ENCODE measurements at places on chromosomes 3 and 15. TPM values are rescaled to one million over a fixed set of nuclear protein-coding genes. Genes with fewer than 3 reads are reported as not detected.

FBXW12 gene
- total RNA-seq: 0.20 TPM

DNA sequence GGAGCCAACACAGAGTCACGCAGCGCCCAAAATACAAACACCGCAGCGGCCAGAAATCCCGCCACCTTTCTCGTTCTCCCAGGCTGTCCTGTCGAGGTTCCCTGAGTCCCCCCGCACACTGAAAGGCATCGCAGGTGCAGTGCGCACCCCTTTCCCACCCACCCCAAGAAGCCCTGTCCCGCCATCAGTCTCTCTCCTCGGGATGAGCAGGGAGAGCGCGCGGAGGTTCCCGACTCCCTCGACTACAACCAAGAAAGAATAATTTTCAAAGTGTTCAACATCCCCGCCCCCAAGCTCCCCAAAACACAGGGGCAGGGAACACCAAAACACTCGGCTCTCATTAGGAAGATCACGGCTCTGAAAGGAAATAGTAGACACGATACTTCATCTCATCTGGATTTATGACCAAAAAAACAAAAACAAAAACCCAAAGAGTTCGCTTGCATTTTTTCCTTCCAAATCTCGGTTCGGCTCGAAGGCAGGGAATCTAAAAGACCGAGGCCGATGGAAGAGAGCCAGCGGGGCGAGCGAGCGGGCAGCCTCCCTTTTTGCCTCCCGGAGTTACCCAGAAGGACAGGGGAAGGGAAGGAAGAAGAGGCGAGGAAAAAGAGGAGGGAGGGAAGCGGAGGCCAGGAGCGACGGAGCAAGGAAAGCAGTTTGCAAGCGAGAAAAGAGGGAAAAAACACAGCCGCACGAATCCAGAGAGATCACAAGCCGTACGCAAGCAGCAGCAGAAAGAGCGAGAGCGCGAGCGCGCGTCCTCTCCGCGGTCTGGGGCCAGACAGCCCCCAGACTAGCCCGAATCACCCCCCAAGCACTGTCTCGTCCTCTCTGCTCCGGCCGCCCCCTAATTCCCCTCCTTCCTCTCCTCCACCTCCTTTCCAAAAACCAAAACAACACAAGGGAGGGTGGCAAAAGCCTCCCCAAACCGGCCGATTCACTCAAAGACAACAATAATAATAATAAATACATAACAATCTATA lies 808 bp downstream of the BCL6 start:
- H3K27ac ChIP-seq: peak overlapping the region; percentile 100
- H3K4me1 ChIP-seq: peaks cover 65% of the 10 kb centered on the region
- no peaks in the 10 kb centered on the region for H3K36me3 ChIP-seq
- H3K4me3 ChIP-seq: peak overlapping the region; percentile 94

DNA sequence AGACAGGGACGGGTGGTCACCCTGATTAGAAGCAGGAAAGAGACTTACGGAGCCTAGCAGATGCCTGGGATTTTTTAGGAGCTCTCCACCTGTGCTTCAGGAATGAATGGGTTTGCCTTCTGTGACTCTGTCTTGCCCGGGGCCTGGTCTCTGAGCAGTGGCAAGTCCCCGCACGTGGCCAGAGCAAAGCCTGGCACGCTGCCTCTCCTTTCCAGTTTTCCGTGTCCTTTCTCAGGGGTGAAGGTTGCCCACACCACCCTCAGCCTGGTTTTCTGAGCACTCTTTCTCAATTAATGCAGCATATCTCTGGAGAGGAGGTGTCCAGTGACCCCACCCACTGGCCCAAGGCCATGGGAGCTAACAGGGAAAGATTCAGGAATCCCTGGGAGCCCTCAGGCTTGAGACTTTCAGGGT lies 14.5 kb upstream of the CHST14 start:
- H3K4me1 ChIP-seq: peaks cover 15% of the 10 kb centered on the region
- no peaks in the 10 kb centered on the region for H3K27me3 ChIP-seq
- DNase-seq: no peak
- H3K27ac ChIP-seq: no peak overlapping the region

DNA sequence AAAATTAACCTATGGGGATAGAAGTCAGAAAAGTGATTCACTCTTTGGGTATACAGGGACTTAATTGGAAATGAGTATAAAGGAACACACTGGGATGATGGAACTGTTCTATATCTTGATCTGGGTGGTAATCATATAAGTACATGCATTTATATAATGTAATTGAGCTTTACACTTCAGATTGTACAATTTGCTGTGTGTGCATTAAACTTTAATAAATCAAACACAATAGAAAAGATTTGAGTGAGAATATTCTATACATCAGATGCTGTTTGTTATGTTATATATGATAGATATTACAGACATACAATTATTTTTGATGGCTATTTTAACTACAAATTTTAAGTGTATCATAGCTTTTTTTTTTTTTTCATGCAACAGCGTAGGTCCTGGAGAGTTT lies 860.2 kb upstream of the ARPP21 start:
- no peaks in the 10 kb centered on the region for H3K36me3 ChIP-seq
- no peak overlapping the region for H3K4me3 ChIP-seq
- no peak for DNase-seq
- no peak overlapping the region for H3K27ac ChIP-seq

- H3K27me3 ChIP-seq: peaks cover 3% of the 10 kb centered on the region
- no peaks in the 10 kb centered on the region for H3K36me3 ChIP-seq
- H3K27ac ChIP-seq: no peak overlapping the region
Measured at GRCh38 chr3:71600646-71601288, 17.2 kb upstream of the FOXP1 start.

WNT5A gene
- 13.8 TPM for total RNA-seq

DNA sequence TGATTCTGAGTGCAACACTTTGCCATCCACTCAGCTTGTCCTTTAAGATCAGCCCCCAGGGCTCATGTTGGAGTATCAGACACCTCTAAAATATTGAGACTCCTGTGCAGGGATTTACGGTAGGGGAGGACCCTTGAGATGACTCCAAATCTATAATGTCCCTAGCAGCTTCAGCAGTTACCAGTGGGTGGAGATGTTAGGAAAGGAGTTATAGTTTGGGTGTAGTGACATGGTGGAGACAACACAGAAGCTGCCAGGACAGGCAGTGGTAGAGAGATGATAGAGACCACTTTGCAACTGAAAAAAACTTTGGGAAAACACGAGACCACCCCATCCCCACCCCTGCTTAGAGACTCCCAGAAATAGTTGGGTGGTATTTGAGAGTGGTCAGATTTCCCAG lies 43.3 kb upstream of the GSK3B start:
- no peaks in the 10 kb centered on the region for H3K36me3 ChIP-seq
- H3K27me3 ChIP-seq: no peaks in the 10 kb centered on the region
- no peak for DNase-seq
- no peaks in the 10 kb centered on the region for H3K4me1 ChIP-seq
- H3K4me3 ChIP-seq: no peak overlapping the region

DNA sequence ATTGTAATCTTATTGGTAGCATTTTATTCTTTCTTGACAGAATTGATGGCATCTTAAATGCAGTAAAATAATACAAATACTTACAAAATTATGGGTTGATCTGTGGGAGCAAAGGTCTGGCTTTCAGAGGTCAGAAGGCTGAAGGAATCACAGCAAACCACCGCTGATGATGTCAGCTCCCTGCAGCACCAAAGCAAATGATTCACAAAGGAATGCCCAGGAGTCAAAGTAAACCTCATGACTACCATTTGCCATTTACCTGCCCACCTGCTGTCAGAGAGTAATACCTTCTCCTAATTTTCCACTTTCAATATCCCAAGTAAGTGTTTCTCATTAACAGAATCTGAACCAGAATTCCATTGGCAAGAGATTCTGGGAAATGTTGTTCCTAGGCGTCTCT lies 46.1 kb downstream of the CPA3 start:
- no peak overlapping the region for H3K27ac ChIP-seq
- DNase-seq: no peak
- no peak overlapping the region for H3K4me3 ChIP-seq

- no peak overlapping the region for H3K4me3 ChIP-seq
- no peaks in the 10 kb centered on the region for H3K36me3 ChIP-seq
- H3K27ac ChIP-seq: peak overlapping the region; percentile 1
- H3K4me1 ChIP-seq: no peaks in the 10 kb centered on the region
- H3K27me3 ChIP-seq: peaks cover 8% of the 10 kb centered on the region
- DNase-seq: no peak
Measured at GRCh38 chr15:100234158-100235029, 107.4 kb downstream of the ADAMTS17 start.

- H3K27ac ChIP-seq: peak overlapping the region; percentile 85
- peaks cover 59% of the 10 kb centered on the region for H3K4me1 ChIP-seq
- no peaks in the 10 kb centered on the region for H3K27me3 ChIP-seq
- peaks cover 11% of the 10 kb centered on the region for H3K36me3 ChIP-seq
Measured at GRCh38 chr15:52290329-52290728, 5.3 kb downstream of the MYO5C start.

DNA sequence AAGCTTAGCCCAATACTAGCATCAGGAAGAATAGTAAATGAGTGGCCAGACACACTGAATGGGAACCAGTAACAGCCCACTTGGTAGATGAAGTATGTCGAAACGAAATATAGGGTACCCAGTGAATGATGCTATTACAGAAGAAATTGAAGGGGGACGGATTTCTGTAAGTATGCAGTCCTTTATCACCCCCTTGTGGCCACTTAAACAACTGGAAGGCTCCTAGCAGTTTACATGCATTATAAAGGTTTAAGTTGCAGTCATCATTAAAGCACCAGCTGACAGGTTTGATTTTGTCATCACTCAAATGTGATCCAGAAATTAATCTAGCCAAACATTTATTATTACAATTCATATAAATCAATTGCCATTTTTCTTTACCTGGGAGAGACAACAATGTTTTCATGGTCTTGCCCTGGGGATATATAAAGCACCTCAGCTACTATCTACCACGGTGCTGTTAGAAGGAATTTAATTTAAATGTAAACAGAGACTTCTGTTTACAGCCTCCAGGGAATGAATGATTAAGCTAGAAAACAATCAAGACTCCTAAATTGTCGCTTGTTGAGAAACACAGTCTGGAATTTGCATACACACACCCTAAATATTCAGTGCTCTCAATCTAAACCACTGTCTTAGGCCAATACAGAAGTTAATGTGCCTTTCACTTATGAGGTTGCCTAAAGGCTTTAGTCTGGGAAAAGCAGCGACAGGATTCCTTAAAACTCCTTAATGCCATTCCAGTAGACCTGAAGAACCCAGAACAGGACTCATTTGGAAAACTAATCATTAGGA lies 7.8 kb downstream of the EIF1B start:
- H3K27ac ChIP-seq: no peak overlapping the region
- no peak for DNase-seq
- no peaks in the 10 kb centered on the region for H3K27me3 ChIP-seq
- H3K36me3 ChIP-seq: peaks cover 8% of the 10 kb centered on the region

DNA sequence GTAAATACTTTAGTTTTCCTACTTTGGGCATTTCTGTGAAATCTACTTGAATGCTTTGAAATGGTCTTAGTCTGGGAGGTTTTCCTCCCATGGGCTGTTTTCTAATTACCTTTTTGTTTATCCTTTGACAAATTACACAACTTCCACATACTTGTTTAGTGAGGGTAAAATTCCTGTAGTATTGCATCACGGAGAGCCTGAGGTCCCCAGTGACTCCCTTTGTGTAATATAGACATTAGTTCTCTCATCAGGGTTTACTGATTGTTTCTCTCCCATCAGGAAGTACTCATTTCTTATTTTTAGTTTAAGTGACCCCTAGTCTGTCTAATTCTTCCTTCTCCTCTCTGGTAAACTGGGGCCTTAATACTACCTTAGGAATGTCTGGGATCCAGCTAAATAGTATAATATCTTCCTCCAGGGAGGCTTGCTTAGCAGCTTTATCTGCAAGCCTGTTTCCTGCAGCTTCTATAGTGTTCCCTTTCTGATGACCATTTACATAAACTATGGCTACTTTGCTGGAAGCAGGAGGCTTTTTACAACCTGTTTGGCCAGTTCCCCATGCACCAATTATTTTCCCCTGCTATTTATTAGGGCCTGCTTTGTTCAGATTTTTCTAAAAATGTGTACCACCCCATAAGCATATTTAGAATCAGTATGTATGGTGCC lies 87.2 kb upstream of the XCR1 start:
- H3K27me3 ChIP-seq: no peaks in the 10 kb centered on the region
- H3K27ac ChIP-seq: no peak overlapping the region
- no peak for DNase-seq
- H3K4me3 ChIP-seq: no peak overlapping the region
- no peaks in the 10 kb centered on the region for H3K4me1 ChIP-seq

- no peaks in the 10 kb centered on the region for H3K36me3 ChIP-seq
- H3K27ac ChIP-seq: no peak overlapping the region
- peaks cover 8% of the 10 kb centered on the region for H3K27me3 ChIP-seq
- no peak for DNase-seq
- no peak overlapping the region for H3K4me3 ChIP-seq
Measured at GRCh38 chr3:24443476-24443875, 51.2 kb downstream of the THRB start.

PRTG gene
- 87.4 TPM for total RNA-seq

OXTR gene
- 3.1 TPM for total RNA-seq

SLC9C1 gene
- 1.5 TPM for total RNA-seq

PRR20G gene
- total RNA-seq: not detected

DNA sequence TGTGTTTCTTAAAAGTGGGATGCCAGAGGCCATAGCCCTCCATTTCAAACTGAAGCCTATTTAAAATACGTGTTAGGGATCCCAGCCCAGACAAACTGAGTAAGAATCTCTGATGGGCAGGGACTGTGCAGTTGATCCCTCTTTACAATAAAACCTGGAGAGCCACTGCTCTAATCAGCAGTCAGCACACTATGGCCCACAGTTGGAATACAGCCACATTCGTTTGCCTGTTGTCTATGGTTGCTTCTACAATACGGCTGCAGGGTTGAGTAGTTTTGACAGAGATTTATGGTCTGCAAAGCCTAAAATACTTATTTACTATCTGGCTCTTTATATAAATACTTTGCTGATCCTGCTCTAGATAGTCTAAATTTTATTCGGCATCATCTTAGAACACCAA lies 32.4 kb downstream of the TJP1 start:
- peaks cover 37% of the 10 kb centered on the region for H3K36me3 ChIP-seq
- H3K27me3 ChIP-seq: no peaks in the 10 kb centered on the region
- no peaks in the 10 kb centered on the region for H3K4me1 ChIP-seq
- no peak overlapping the region for H3K4me3 ChIP-seq

DNA sequence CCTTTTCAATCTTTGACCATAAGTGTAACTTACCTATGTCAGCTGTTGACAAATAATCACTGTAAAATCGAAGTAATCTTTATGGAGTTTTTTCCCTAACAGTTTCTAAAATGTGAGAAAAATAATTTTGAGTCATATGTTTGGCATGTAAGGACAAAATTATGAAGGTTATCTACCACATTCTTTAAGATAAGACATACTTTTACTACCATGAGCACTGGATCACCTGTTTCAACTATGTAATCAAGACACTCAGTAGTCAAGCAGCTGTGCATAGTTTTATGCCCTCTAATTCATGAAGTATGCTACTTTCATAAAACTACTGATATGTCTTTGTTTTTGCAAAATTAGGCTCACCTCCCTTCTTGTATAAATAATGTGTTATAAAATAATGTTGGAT lies 12.1 kb downstream of the FGF7 start:
- H3K27ac ChIP-seq: no peak overlapping the region
- H3K36me3 ChIP-seq: no peaks in the 10 kb centered on the region
- no peak overlapping the region for H3K4me3 ChIP-seq
- no peak for DNase-seq
- peaks cover 1% of the 10 kb centered on the region for H3K27me3 ChIP-seq

GOLGA6A gene
- 0.89 TPM for total RNA-seq

GRCh38 chr3:114829783-114830182 lies 317.3 kb downstream of the ZBTB20 start:
- H3K27ac ChIP-seq: no peak overlapping the region
- H3K4me3 ChIP-seq: no peak overlapping the region
- DNase-seq: no peak
- no peaks in the 10 kb centered on the region for H3K36me3 ChIP-seq
- peaks cover 8% of the 10 kb centered on the region for H3K4me1 ChIP-seq

- no peak for DNase-seq
- no peak overlapping the region for H3K27ac ChIP-seq
- H3K36me3 ChIP-seq: no peaks in the 10 kb centered on the region
Measured at GRCh38 chr15:83928878-83929418, 275.0 kb downstream of the ADAMTSL3 start.
